KG1 (cell line): ENCODE measurements at places on chromosomes 13 and 19.

DNA sequence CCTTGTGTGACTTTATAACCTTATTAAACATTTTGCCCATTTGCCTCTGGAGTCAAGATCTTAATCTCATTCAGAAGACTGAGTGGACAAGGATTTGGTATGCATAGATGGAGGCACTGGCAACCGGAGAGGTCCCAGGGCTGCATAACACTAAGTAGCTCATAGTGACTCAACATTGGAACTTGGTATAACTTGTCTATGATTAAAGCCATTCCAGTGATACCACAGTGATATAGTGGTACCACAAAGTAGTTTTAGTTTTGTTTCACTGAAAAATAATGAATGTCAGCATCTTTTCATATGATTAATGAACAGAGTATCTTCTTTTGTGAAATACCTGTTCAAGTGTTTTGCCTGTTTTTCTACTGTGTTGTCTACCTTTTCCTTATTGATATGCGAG is 26.4 kb downstream of the CDK8 start:
- DNase-seq: no peak

DNA sequence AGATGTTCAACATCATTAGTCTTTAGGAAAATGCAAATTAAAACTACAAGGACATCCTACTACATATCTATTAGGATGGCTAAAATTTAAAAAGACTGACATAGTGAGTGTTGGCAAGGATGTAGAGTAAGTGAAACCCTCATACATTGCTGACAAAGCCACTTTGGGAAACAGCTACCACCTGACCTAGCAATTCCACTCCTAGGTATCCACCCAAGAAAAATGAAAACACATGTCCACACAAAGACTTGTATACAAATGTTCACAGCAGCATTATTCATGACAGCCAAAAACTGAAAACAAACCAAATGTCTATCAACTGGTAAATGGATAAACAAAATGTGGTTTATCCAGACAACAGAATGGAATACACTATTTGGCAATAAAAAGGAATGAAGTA is 51.7 kb upstream of the DOCK9 start:
- DNase-seq: no peak

GRCh38 chr13:28058866-28059613 is 41.3 kb downstream of the FLT3 start:
- DNase-seq: peak; percentile 7

GRCh38 chr13:24505256-24505655 is 7.3 kb downstream of the PARP4 start:
- DNase-seq: no peak

- no peak for DNase-seq
Observed at GRCh38 chr13:90492872-90493271, 854.6 kb upstream of the MIR17HG start.

- DNase-seq: no peak
Observed at GRCh38 chr13:37682496-37682895, 83.9 kb upstream of the POSTN start.

GRCh38 chr19:11881151-11881800 is 6.3 kb upstream of the ZNF69 start:
- DNase-seq: peak; percentile 37

GRCh38 chr13:32624441-32624840 is 38.2 kb downstream of the PDS5B start:
- no peak for DNase-seq

- DNase-seq: no peak
Observed at GRCh38 chr13:46206143-46206542, 5.6 kb upstream of the LRRC63 start.
